ENCODE measurements at places on chromosomes 11 and 22.

DNA sequence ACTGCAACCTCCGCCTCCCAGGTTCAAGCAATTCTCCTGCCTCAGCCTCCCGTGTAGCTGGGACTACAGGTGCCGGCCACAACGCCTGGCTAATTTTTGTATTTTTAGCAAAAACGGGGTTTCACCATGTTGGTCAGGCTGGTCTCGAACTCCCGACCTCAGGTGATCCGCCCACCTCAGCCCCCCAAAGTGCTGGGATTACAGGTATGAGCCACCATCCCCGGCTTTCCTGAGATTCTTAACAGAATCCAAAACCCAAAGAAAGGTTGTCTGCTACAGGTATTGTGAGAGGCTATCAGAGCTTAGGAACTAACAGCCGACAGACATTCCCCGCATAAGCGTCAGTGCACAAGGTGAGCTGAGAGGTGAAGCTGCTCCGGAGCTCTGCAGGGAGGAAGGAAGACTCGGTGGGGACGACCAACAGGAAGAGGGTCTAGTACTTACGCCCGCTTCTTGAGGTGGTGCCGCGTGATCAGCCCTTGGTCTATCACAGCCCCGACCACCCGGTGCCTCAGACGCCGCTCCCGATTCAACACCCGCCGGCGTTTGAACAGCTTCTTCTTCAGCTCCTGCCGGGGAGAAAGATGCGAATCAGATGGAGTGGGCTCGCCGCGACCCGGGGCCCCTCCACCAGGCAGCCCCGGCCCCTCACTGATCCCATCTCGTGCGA, 470 bp downstream of the C11orf98 start:
- peak; percentile 71 for DNase-seq

GRCh38 chr11:127304634-127305033, 304.1 kb upstream of the KIRREL3 start:
- DNase-seq, result no peak

GRCh38 chr11:85269109-85269508, 358.0 kb downstream of the DLG2 start:
- no peak for DNase-seq

DNA sequence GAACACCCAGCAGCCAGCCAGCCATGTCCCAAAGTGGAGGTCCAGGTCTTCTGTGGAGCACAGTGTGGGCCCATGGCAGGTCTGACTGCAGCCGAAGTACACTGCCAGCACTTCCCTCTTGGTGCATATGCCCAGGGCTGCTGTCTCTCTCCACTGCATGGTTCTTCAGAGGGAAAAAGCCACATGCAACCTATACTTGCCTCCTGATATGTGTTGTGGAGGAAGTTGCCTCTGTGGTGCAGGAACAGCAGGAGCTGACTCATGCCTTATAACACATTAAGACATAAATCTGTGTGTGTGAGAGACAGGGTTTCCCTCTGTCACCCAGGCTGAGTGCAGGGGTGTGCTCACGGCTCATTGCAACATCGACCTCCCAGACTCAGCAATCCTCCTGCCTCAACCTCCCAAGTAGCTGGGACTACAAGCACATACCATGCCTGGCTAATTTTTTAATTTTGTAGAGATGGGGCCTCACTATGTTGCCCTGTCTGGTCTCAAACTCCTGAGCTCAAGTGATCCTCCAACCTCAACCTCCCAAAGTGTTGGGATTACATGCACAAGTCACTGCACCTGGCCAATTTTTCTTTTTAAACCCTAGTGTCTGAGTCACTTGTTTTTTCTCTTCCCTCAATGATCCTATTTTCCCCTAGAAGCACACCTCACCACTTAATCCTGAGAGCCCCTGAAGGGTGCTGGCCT, 98.8 kb downstream of the MPPED2 start:
- no peak for DNase-seq

DNA sequence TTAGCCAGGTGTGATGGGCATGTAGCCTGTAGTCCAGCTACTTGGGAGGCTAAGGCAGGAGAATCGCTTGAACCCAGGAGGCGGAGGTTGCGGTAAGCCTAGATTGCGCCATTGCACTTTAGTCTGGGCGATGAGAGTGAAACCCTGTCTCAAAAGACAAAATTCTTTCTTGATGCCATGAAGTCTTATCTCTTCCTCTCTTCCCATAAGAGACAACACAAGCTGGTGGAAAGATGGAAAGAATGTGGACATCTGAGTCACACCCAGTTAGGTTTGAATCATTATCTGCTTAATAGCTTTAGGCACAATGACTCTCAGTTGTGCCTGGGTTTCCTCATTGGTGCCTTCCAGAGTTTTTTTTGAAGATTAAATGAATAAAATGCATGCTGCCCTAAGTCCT, 35.3 kb downstream of the KREMEN1 start:
- DNase-seq, result no peak

DNA sequence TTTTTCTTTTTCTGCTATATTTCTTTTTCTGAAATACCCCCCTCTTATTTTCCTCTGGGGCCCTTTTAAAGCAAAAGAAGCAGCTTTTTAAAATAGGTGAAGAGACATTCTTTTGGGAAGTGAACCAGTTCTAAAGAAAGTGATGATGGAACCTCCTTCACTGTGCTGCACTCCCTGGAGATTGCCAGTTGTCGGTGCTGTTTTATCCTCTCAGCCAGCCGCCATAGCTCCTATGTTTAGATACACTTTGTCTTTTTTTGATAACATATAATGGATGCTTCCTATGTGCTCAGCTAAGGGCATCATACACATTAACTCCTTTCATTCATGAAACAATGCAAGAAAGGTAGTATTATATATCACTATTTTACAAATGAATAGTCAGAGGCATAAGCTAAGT, 14.0 kb downstream of the CFAP300 start:
- DNase-seq, result no peak

- no peak for DNase-seq
Measured at GRCh38 chr22:39498802-39499201, 3.3 kb upstream of the MIEF1 start.

DNA sequence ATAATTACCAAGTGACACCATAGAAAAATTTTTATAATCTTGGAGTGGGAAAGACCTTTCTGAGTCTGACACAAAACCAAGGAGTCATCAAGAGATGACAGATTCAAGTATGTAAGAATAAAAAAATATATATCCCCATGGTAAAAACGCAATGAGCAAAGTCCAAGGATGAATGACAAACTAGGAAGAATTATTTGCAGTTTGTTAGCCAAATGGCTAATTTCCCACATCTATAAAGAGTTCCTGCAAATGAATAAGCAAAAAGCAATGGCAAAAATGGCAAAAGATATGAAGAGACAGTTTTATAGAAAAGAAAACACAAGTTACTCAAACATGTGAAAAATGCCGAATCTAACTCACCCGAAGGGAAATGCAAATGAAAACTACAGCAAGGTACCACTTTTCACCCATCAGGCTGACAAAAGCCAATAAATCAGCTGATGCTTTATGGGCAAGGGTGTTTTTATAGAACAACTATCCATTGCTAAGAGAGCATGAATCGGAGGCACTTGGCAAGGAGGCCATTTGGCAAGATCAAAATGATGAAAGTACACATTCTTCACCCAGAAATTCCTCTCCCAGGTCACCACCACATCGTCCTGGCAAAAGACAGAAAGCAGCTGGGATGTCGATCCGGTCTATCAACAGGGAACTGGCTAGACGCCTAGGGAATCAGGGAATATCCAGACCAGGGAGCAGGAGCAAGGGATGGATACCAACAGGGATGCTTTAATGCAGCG, 21.1 kb upstream of the KLHL35 start:
- DNase-seq, result no peak

DNA sequence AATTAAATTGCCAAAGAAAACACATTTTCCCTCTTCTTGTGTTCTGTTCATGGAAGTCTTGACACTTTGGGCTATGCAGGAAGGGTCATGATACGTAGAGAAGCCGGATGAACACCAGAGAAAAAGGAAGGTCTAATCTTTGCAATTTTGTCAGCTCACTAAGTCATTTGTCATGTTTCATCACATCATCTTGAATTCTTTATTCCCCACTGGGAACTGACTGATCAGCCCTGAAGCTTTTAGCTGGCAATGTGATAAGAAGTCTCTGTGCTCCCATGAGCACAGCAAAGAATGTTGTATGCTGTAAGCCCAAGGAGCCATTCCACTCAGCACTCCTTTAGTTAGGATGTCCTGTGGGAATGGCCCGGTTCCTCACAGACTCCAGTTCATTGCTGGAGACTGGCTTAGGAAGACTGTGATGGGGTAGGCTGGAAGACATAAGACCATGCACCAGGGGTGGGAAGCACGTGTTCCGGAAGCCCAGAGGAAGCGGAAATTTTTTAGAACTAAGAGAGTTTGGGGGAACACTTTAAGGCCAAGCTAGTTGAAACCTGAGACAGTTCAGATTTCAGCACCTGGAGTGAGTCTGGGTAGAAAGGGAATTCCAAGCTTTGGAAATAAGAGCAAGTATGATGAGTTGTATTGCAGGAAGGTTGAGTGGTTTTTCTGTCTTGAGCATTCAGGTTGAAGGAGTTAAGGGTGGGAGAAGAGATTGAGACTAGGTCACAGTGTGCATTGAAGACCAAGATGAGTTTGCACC, 306.7 kb upstream of the MTNR1B start:
- no peak for DNase-seq

DNA sequence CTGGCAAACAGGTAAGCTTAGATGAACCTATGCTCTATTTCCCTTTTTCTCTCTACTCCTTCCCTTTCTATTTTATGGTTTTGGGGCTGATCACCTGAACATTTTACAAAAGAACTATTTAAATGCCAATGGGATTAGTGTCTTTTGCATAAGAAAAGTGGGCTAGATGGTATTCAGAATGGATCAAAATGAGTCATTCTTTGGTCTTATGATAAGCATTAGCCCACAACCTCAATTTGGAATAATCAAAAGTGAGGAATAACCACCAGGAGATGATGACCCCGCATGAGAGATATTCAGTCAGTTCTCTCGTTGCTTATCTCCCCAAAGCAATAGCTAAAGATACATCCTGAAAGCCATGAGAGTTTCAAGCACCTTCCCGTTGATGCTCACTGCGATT, 399.0 kb upstream of the CADM1 start:
- DNase-seq, result no peak

DNA sequence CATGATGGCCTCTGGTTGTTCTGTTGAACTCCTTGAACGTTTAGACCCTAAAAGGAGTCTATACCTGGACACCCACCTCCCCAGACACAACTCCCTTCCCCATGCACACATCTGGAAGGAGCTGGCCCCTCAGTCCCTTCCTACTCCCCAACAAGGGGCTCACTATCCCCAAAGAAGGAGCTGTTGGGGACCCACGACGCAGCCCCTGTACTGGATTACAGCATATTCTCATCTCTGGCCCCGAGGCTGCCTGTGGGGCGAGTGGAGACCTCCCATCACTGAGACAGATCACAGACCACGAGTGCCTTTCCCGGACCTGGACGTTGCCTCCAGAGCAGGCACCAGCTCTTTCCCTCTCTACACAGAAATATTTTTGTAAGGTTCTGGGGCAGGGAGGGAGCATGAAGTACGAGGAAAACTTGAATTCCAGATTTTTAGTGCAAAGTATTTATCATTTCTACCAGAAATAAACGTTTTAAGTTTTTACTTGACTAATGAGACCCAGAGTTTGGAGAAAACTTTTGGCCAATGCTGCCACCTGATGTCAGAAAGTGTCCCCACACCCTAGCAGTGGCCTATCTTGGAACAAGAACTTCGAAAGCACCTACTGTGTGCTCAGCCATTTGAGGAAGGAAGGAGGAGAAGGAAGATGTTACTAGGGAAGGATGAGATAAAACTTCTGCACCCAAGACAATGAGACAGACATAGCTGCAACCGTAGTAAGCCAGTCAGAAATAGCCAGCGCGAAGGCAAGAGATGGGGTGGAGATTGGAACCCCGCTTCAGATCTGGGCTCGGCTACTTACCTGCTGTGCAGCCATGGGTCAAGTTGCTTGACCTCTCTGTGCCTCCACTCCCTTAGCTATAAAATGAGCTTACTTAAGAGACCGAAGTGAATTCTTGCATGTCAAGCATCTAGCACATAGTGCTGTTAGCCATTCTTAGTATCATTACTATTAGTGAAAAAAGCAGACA, 10.2 kb upstream of the POU2F3 start:
- DNase-seq, result peak; percentile 52

- no peak for DNase-seq
Measured at GRCh38 chr11:34191578-34191977, 86.1 kb downstream of the NAT10 start.

GRCh38 chr22:49934891-49935557, 16.6 kb downstream of the CRELD2 start:
- peak; percentile 79 for DNase-seq

GRCh38 chr11:32566517-32566916, 17.1 kb upstream of the EIF3M start:
- no peak for DNase-seq

GRCh38 chr11:87232320-87232719, 194.6 kb downstream of the TMEM135 start:
- no peak for DNase-seq

- no peak for DNase-seq
Measured at GRCh38 chr11:85809863-85810262, 1.1 kb downstream of the SYTL2 start.

- DNase-seq, result no peak
Measured at GRCh38 chr22:44385781-44386180, 73.0 kb upstream of the SHISAL1 start.
